Mesendoderm (in vitro differentiated cells): ENCODE measurements at places on chromosomes 11 and 22.

DNA sequence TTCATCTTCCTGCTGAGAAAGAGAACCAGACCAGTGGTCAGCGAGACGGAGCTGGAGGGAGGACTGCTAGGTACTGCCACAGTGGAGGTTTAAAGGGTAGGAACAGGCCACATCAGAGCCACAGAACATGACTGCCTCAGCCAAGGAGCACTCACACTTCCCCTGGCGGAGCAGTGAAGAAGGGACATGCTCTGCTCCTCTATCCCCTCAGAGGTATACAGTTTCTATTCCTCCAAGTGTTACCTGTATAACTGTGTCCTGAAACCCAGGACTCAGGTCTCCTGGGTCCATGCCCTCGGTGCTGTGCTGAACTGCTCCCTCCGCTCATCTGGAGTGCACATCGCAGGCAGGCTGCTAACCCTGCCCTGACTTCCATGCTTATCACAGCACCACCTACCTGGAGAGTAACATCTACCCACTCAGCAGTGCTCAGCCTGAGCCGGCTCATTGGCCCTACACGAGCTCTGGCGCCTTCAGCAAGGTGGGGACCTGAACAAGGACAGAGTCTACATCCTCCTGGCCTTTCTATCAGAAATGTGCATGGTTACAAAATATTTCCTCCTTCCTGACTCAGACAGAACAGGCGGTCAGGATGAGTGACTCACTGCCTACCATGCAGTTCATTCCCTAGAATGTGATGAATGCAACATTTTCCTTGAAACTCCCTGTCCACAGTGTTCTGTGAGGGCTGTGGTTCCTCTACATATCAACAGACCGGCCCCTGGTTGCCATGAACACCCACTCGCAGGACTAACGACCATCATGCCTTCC lies 52.9 kb downstream of the C11orf58 start:
- H3K4me1 ChIP-seq, result no peaks in the 10 kb centered on the region
- no peaks in the 10 kb centered on the region for H3K36me3 ChIP-seq
- no peak overlapping the region for H3K27ac ChIP-seq
- peak; percentile 22 for DNase-seq
- H3K27me3 ChIP-seq, result no peaks in the 10 kb centered on the region

DNA sequence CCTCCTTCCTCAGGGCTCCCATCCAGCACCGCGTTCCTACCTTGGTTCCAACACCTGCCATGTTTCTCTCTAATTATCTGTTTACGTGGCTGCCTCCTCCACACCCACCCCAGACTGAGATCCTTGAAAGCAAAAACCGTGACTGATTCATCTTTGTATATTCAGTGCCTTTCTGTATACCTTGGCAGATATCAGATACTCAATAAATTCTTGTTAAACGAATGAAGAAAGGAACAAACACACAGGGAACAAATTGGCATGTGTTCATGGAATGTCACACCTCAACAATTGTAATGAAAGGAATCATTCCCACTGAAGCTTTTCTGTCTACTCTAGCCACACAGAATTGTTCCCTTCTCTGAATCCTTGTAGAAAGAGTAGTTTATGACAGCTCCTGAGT lies 20.4 kb upstream of the LRRC55 start:
- no peak for DNase-seq
- H3K27ac ChIP-seq, result no peak overlapping the region
- H3K36me3 ChIP-seq, result no peaks in the 10 kb centered on the region
- no peaks in the 10 kb centered on the region for H3K27me3 ChIP-seq

- no peak overlapping the region for H3K4me3 ChIP-seq
- no peaks in the 10 kb centered on the region for H3K27me3 ChIP-seq
- H3K4me1 ChIP-seq, result no peaks in the 10 kb centered on the region
- no peaks in the 10 kb centered on the region for H3K36me3 ChIP-seq
- no peak overlapping the region for H3K27ac ChIP-seq
- DNase-seq, result no peak
Measured at GRCh38 chr22:50587407-50587806, 4.8 kb upstream of the CHKB start.

GRCh38 chr22:32308191-32308590 lies 49.5 kb upstream of the RFPL3 start:
- H3K27ac ChIP-seq, result no peak overlapping the region
- no peaks in the 10 kb centered on the region for H3K4me1 ChIP-seq
- H3K36me3 ChIP-seq, result no peaks in the 10 kb centered on the region
- DNase-seq, result no peak
- H3K27me3 ChIP-seq, result no peaks in the 10 kb centered on the region

- no peak overlapping the region for H3K27ac ChIP-seq
- peak; percentile 85 for DNase-seq
- H3K36me3 ChIP-seq, result peaks cover 10% of the 10 kb centered on the region
- H3K4me1 ChIP-seq, result no peaks in the 10 kb centered on the region
- H3K4me3 ChIP-seq, result no peak overlapping the region
Measured at GRCh38 chr22:26461188-26461810, 22.3 kb downstream of the HPS4 start.

DNA sequence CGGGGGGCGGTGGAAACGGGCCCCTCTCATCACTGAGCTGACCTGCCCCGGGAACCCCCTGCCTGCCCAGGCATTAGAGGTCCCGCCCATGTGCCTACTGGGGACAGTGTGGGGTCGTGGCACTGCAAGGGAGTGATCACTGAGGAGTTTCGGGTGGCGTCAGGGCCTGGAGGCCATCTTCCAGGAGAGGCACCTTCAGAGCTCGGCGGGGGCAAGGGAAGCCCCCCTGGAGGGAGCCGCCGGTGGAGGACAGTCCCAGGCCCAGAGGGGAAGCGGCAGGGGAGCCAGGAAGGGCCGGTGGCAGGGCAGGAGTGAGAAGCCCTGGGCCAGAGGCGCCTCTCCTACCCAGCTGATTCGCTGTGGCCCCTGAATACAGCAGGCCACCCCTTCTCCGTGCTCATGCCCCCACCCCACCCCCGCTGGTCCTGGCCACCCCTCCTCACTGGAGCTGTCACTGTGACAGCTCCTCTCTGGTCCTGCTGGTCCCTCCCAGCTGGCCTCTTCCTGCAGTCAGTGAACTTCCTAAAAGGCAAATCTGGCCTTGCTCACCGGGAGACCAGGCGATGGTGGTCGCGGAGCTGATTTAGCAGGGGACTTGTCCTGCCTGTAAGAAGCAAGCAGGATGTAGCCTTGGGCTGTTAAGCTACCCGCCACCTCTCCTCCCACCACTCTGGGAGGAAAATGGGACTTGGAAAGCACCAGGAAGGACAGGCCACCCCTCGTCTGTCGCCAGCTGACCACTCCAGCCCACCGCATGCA lies 2.0 kb upstream of the MAPK11 start:
- H3K36me3 ChIP-seq, result no peaks in the 10 kb centered on the region
- H3K27ac ChIP-seq, result no peak overlapping the region
- peaks cover 5% of the 10 kb centered on the region for H3K27me3 ChIP-seq
- no peak overlapping the region for H3K4me3 ChIP-seq
- no peaks in the 10 kb centered on the region for H3K4me1 ChIP-seq

GRCh38 chr11:70625582-70626518 lies 227.5 kb downstream of the CTTN start:
- DNase-seq, result peak; percentile 22
- H3K27me3 ChIP-seq, result no peaks in the 10 kb centered on the region
- H3K27ac ChIP-seq, result no peak overlapping the region
- no peaks in the 10 kb centered on the region for H3K36me3 ChIP-seq
- no peaks in the 10 kb centered on the region for H3K4me1 ChIP-seq
- no peak overlapping the region for H3K4me3 ChIP-seq

GRCh38 chr11:104873252-104873651 lies 25.0 kb downstream of the CASP12 start:
- no peak overlapping the region for H3K4me3 ChIP-seq
- no peaks in the 10 kb centered on the region for H3K36me3 ChIP-seq
- H3K4me1 ChIP-seq, result no peaks in the 10 kb centered on the region

DNA sequence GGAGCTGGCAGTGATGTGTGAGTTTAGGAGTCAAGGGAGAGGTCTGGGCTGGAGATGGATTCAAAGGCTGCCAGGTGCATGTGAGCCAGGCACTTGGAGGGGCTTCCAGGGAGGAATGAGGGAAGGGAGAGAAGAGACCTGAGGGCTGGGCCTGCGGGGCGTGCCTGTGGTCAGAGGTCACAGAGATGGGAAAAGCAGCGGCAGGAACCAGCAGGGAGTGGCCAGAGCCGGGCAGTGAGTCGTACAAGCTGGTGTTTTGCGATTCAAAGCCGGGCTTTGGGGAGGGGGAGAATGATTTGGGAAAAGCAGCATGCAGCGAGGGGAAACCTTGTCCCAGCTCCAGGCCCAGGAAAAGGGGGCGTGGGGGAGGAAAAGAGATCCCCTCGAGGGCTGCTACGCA lies 96.9 kb upstream of the RTL6 start:
- no peaks in the 10 kb centered on the region for H3K27me3 ChIP-seq
- DNase-seq, result no peak
- no peaks in the 10 kb centered on the region for H3K4me1 ChIP-seq
- H3K27ac ChIP-seq, result no peak overlapping the region
- no peaks in the 10 kb centered on the region for H3K36me3 ChIP-seq
